ENCODE measurements at places on chromosomes 5 and 9. TPM values are rescaled to one million over a fixed set of nuclear protein-coding genes. Genes with fewer than 3 reads are reported as not detected.

CDO1 gene
- 1.1 TPM for total RNA-seq

DRD1 gene
- total RNA-seq, result not detected

TMEFF1 gene
- total RNA-seq, result not detected

MATR3 gene
- total RNA-seq, result 228 TPM

LCN2 gene
- total RNA-seq, result not detected

SPATA31C1 gene
- not detected for total RNA-seq

CKMT2 gene
- total RNA-seq, result not detected

IFNB1 gene
- total RNA-seq, result not detected
